ENCODE measurements at places on chromosomes 3 and 15.
A peak's percentile ranks its signal among the peaks of the same experiment; 100 is the strongest.

DNA sequence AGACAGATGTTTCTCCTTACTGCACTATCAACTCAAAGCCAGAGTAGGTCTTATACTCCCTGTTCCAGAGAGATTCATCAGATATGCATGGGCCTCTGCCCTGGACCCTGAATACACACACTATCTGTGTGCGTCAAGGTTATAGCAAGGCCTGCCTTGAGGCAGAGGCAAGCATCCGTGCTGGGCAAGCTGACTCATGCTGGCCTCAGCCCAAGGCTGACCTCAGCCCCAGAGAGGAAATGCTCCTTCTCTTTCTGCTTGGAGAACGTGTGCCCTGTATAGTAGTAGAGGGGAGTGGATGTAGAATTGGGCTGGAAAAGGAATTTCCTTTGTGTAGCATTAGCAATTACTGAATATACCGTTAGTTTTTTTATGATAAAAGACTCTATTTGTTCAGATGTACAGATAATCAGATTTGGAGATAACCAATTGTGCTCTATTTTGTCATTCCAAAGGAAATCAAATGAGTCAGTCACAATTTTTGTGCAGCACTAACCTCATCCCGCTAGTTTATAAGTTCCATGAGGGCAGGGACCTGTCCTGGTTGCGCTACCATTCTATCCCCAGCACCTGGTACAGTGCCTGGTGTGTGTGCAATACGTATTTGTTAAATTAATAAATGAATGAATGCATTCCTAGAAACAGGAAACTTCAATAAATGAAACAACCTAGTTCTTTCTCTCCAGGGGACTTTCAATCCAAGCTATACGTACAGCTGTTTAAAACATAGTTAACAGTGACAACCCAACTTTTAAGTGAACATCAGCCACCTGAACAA is 13.3 kb upstream of the PAQR9 start:
- DNase-seq = no peak

GRCh38 chr3:125462722-125463299 is 57.2 kb downstream of the SNX4 start:
- DNase-seq = no peak

DNA sequence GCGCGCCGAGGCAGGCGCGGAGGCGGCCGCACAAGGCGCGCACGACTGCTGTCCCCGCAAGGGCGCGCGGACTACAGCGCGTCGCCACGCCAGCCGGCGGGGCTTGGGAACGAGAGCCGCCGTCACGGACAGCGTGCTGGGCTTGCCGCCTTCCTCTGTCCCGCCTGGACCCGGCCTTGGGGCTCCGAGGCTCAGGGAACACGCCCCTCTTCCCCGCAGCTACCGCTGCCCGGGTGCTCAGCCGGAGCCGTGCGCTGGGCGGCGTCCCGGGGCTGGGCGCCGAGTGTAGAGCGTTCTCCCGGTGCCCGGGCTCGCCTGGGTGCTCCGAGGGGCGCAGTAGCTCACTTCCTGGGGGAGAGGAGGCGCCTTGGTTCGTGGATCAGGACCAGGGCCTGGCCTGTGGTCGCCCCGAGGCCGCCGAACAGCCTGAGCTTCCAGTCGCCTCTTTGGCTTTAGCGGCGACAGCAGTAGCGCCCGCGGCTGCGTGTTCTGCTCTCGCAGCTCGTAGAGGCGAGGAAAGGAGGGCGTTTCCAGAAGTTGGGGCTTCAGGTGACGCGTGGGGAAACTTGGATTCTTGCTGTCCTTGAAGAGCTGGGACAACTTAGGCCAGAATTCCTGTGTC is 226.7 kb upstream of the C2CD4B start:
- peak; percentile 59 for DNase-seq

- no peak for DNase-seq
Observed at GRCh38 chr15:42608110-42608531, 32.7 kb downstream of the STARD9 start.

DNA sequence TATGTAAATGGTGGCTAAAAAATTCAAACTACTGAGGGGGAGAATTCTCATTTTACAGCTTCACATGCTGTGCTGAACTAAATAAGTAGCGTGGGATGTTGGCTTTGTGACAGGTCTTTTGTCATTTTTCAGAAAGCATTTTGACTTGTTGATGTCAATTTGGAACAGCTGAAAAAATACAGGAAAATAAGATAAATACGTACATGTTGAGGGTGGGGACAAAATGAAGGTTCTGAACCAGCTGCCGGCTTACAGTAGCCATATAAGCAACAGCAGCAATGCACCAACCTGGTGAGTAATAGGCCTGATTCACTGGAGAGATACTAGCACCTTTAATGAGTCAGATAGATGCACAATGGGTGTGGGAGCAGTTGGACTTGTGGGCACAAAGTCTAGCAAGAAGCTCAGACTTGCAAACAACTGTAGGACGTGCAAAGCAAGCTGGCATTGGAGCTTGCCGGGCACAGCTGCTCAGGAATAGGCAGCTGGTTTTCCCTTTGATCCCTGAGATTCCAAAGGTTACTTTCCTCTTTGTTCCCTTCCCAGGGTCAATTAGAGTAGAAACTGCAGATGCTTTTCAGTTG is 12.9 kb downstream of the B3GNT5 start:
- no peak for DNase-seq

DNA sequence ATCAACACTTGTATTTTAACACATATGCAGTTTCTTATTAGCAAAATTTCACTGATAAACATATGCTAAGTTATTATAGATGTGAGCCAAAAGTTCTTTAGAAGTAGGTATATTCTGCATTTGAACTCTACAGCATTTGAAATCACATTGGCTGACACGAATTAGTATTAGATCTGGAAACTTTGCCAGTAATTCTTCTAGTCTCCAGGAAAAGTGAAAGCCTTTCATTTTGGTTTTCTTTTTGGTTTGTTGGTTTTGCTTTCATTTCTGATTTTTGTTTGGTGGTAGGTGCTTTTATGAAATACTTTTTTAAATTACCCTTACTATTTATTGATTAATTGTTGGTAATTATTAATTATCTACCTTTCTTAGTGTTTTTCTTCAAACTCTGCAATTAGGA is 72.9 kb downstream of the RBMS3 start:
- DNase-seq = no peak

GRCh38 chr15:65856821-65857455 is 12.4 kb upstream of the RAB11A start:
- peak; percentile 50 for DNase-seq

- DNase-seq = no peak
Observed at GRCh38 chr15:78930577-78931388, 14.1 kb downstream of the CTSH start.

DNA sequence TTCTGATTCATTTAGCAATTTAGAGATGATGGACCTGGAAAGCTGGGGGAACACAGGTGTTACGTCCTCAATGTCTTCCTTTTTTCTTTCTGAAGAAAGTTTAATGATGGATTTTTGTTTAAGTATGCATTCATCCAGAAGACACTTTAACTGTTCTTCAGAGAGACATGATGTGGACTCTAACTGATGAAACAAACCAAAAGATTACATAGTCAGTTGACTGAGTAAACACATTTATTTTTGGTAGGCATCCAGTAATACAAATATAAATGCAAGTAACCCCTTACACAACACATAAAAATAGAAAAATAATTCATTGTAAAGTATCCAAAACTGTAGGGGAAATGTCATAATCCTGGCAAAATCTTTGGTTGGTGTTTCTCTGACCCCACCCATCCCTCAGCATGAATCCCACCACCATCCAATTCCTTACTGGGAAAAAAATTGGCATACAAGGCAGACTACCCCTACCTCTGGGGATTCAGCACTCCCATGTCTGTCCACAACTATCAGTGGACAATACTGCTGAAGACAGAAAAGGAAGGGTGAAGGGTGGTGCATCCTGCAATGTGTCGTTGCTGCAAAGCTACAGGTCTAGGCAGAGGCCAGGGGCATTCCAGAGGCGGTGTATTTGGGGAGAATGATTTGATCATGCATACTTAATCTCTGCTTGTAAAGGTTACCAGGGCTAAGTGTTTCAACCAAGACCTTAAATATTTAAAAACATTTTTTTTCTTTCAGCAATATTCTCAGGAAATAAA is 37.4 kb downstream of the THBS1 start:
- no peak for DNase-seq

- DNase-seq = no peak
Observed at GRCh38 chr3:186251948-186252619, 110.0 kb downstream of the DGKG start.

DNA sequence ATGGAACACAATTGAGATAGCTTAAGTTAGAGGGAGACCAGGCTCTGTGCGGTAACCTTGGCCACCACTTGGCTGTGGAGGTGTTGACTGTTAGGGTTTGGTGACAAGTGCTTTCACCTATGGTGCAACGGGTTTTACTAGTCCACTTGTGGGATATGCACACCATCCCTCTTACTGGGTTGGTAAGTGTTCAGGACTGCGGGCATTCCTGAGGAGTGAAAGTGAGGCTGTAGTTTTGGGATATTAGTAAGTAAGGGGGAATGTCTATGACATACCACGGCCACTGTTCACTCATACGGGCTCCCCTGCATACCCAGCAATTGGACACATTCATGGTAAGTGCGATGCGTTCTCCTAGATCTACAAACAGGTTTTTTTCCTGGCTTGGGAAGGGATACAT is 8.0 kb upstream of the RAD54L2 start:
- DNase-seq = no peak

GRCh38 chr3:24514119-24514518 is 19.5 kb upstream of the THRB start:
- no peak for DNase-seq

DNA sequence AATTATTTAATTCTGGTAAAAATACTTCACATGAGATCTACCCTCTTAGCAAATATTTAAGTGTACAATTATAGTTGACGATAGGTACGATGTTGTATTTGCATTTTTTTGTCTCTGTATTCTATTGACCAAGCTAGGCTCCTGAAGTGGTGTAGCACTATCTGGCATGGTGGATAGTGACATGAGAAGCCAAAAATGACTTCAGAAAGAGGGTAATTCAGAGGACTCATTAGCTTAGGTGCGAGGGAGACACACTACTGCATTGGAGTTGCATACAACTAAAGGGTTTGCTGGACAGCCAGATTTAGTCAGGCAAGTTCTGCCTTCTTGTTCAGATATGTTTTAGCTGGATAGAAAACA is 50.6 kb downstream of the KBTBD8 start:
- peak; percentile 22 for DNase-seq

- no peak for DNase-seq
Observed at GRCh38 chr3:155244216-155244615, 49.3 kb downstream of the STRIT1 start.

GRCh38 chr15:58047149-58047548 is 18.4 kb downstream of the ALDH1A2 start:
- DNase-seq = no peak

DNA sequence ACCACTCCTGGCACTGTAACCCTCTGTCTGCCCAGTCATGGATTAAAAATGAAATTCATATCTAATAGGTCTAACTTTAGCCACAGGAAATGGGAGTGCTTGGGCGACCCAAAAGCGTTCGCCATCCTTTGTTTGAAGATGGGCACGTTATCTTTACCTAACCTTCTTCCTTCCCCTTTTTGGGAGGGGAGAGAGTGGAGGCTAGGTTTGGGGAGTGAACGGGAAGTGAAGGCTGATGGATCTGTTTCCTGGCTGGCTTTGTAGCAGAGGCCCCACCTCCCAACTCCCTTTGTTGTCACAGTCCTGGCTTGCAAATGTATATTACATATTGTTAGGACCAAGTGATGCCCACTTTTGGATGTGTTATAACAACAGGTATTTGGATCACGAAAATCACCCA is 98.1 kb upstream of the ARHGEF3 start:
- no peak for DNase-seq
